GDM1 (cell line): ENCODE measurements at places on chromosomes 7 and 10.
A peak's percentile ranks its signal among the peaks of the same experiment; 100 is the strongest.

DNA sequence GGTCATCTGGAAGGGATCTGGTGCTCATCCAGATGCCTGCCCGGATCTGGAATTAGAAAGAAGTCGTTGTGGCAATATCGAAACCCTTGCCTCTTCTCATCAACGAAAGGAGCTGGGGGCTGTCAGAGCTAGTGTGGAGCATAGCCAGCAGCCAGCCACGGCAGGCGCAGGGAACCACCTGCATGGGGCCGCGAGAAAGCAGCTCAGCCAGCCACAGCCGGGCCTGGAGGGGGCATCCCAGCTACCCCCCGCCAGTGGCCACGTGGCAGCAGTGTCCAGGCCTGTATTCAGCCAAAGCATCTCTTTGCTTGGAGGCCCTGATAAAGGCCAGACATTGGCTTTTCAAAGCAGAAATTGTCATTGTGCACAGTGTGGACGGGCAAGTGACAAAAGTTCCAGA is 19.1 kb downstream of the GPR26 start:
- no peak for DNase-seq

DNA sequence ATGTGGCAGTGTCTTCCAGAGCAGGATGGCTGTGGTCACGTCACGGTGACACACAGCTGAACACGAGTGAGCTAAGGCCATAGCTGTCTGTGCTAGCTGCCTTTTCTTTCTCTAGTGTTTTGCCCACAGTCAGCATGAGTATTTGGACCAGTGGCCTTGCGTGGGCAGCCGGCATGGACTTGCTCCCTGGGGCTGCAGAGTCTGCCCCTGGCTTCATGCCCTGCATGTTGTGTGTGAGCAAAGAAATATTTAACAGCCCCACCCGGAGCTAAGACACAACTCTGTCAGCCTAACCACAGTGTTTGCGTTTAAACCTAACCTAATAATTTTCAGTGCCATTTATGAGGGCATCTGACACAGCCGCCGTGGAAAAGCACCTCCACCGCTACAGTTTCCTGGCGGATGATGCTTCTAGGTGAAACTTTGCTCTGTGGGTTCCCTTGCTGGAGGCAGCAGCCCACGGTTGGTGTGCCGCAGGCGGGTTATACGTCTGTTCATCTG is 14.6 kb downstream of the CHST12 start:
- peak; percentile 4 for DNase-seq

DNA sequence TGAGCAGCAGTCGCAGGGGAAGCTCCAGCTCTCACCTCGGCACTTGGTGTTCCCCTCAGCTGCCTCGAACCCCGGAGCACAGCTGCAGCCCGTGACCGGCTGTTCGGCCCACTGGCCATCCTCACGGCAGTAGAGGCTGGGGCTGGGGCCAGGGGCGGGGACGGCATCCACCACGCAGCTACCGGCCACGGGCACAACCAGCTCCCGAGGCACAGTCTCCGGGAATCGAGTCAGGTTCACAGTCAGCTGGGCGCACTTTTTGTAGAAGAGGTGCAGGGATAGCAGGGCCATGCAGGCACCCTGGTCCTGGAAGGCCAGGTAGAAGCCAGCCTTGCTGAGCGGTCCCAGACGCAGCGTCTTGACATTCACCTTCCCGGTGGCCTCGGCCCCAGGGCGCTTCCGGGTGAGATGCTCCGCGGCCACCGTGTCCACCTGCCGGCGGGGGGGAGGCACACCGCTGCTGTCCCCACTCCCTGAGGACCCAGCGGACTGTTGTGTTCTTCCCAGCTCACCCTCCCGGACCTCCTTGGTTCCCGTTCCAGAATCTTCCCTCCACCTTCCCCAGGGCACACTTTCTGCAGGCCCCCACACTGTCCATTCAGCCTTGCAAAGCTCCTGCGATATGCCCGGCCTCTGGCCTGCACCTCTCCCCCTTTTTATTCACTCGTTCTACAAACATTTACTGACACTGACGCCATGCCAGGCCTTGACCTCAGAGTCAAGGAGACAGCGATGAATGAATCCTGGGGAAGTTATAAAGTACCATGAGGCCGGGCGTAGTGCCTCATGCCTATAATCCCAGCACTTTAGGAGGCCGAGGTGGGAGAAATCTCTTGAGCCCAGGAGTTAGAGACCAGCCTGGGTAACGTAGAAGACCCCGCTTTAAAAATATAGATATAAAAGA is 4.8 kb downstream of the EPHB4 start:
- no peak for DNase-seq

DNA sequence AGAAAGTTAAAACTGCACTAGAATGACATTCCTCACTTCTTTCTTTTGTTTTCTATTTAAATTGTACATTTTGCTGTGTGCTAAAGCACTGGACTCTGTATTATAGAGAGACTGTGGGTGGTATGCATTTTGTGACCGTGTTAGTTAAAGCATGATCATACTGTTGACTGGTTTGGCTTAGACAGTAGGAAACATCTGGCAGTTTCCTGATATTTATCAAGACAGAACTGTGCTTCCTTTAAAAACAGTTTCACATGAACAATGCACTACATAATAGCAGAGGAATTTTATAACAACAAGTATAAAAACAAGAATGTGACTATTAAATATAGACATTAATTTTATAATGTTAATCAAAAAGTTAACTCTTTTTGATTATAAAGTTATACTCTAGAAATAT is 23.1 kb downstream of the GNG11 start:
- DNase-seq: peak; percentile 8

GRCh38 chr7:116145245-116145852 is 65.0 kb upstream of the TES start:
- no peak for DNase-seq

GRCh38 chr7:20441991-20442441 is 111.3 kb downstream of the ITGB8 start:
- no peak for DNase-seq

DNA sequence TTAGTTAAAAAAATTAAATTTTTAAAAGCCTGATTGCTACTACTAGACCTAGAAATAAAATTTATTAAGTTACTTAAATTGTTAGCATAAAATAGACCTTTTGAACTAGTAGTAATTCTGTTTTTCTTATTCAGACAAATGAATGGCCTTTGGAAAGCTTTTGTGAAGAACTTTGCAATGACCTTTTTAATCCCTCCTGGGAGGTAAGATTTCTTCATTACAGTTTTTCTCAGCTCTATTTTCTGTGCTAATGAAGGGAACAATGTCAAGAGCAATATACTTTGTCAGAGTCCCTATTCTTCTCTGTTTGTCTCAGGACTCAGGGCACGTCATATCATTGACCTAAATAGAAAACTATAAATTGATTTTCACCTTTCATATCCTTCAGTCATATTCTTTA is 33.5 kb downstream of the BTAF1 start:
- no peak for DNase-seq

DNA sequence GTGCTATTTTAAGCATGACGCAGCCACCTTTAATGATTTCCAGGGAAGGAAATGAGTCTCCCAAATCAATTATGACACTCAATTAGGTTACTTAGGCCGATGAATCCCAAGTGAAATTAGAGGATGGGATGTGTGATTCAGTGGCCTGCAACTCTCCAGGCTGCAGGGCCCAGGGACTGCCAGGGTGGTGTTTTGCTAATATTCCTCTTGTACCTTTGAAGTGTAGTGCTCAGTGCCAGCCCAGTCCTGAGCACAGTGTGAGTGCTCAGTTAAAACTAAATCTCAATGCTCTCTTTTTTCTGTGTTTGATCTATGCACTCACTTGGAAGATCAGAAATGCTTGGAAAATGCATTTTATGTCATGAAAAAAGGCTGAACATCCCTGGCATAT is 51.6 kb downstream of the SEM1 start:
- no peak for DNase-seq

DNA sequence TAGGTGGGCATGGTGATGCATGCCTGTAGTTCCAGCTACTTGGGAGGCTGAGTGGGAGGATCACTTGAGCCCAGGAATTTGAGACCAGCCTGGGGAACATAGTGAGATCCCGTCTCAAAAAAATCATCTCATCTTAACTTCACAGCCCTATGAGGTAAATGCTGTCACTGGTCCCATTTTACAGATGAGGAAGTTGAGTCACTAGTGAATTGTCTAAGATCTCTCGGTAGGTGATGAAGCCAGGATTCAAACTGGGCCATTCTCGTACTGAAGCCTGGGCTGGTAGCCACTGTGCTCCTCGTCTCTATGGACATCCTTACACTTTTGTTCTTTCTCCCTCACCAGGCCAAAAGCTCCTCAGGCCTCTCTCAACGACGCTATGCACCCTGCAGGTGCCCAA is 6.4 kb downstream of the SLIT1 start:
- DNase-seq: no peak

DNA sequence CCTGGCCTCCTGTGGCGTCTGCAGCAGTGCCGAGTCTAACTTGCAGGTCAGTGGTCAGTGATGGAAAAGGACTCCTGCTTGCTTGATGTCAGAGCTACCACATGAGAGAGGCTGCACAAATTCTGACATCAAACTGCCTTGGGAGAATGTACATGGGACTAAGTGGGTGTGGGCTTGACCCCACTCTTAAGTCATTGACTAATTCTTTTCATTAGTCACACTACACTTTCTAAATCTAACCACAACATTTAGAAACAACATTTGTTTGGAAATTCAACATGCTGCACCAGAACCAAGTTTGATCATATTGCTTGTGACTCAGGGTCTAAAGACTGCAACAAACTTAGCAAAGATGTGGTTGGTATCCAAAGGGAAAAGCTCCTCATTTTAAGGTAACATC is 24.4 kb upstream of the CDC14C start:
- DNase-seq: no peak

DNA sequence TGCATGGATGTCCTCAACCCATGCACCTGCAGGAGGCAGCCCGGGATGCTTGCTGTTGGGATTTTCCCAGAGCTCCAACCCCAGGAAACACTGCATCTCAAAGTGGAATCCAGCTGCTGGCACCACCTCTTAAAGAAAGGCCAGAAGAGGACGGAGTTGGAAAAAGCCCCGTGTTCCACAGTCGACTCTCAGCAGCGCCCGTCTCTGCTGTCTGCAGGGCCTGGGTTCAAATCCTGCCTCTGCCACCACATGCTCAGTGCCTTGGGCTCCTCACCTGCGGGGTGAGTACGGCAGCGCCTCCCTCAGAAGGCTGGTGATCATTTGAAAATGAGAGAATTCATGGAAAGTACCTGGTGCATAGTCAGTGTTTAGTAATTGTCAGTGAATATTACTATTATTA is 65.6 kb upstream of the ZNF716 start:
- no peak for DNase-seq

DNA sequence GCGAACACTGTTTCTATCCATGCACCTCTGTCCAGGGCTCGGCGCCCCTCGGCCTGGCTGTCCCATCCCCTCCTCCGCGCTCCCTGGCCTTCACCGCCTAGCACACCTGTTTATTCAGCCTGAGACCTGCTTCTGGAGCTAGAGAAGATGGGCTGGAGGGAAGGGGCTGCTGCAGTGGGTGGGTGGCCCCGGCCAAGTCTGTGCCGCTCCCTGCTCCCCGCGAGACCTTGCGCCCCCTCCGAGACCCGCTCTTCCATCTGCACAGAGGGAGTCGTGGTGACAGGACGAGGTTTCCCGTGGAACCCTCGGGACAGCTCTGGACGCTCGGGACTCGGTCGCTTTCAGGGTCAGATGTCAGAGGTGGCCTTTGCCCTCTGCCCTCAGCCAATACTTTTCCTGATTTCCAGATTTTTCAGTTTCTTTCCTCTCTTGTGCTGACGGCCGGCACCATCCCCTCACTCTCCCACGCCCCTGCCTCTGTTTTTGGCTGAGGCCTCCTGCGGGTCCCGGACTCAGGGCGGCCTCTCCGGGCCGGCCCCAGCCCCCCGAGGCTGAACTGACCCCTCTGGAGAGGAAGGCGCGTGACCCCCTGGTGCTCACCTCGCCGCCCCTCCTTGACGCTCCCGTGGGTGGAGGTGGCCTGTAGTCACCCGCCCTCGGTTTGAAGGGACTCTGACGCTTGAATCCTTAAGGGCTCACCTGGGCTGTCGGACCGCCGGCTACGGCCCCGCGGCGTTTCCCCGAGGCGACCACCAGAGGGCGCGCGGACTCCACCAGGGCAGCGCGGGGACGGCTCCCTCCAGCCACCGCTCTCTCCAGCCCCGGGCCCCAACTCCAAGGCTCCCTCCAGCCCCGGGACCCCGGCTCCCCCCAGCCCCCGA is 15.6 kb downstream of the SHH start:
- DNase-seq: no peak

DNA sequence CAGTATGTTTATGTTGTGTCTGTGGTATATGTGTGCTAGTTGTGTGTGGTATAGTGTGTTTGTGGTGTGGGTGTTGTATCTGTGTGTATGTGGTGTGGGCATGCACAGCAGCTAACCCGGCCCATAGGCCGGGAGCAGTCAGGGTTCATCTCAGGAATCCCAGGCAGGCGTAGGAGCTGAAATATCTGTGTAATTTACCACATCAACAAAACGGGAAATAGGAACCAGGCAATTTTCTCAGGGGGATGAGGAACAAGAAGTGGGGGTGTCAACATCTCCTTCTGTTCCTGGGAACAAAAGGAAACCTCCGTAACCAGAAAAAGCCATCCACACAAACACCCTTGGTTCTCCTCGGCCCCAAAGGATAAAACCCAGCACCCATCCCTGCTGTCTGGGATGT is 24.5 kb upstream of the ZNF488 start:
- DNase-seq: no peak

DNA sequence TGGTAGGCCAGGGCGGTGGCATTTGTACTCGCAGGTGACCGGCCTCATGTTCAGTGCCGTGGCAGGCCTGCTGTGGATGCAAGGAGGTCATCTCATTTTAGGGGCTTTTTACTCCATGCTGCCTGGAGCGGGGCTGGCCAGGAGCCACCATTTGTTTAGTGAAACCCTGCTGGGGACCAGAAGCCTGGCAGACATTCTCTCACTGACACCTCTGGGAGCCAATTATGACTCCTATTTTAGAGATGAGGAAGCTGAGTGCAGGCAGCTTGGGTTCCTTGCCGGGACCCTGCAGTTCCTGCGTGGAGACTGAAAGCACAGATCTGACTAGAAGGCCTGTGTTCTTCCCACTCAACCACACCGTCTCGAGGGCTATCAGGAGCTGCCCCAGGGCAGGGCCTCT is 186.6 kb downstream of the FANK1 start:
- no peak for DNase-seq

GRCh38 chr7:141071260-141071854 is 2.5 kb upstream of the TMEM178B start:
- DNase-seq: no peak

- DNase-seq: no peak
Measured at GRCh38 chr10:79147796-79148451, 79.2 kb downstream of the ZMIZ1 start.
